ENCODE measurements at places on chromosomes 11 and 22.
A peak's percentile ranks its signal among the peaks of the same experiment; 100 is the strongest.

- DNase-seq: no peak
Measured at GRCh38 chr11:62708793-62709192, 1.3 kb downstream of the GNG3 start.

DNA sequence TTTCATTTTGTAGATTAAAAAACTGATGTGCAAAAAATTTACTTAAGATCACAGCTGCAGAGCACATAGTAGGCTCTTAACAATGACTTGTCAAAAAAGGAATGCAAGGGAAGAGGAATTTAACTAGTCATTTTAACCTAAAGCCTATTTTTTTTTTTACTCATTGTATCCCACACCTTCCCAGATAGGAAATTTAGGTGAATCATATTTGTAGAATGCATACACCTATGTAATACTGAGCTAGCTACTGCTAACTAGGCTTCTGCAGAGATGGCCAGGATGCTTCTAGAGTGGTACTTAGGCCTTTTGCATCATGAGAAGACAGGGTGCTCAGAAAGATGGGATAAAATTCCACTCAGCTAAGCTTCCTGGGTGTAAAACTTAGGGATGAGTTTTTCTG is 387.3 kb downstream of the AASDHPPT start:
- DNase-seq: no peak

DNA sequence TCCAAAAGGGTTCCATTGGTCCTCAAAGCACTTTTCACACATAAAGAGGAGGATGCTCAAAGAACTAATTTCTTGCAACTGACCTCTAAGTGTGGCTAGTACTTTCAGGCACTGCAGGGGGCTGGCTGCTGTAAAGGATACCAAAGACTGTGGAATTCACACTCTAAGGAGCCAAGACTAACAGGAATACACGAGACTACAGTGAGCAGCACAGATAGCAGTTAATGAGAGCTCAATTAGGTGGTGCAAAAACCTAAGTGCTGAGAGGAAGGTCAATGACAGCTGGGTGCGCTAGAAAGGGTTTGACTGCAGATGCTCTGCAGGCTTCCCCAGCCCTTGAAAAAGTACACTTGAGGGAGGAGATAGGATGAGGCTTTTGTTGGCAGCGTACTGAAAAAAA is 124.3 kb upstream of the NTM start:
- DNase-seq: no peak

DNA sequence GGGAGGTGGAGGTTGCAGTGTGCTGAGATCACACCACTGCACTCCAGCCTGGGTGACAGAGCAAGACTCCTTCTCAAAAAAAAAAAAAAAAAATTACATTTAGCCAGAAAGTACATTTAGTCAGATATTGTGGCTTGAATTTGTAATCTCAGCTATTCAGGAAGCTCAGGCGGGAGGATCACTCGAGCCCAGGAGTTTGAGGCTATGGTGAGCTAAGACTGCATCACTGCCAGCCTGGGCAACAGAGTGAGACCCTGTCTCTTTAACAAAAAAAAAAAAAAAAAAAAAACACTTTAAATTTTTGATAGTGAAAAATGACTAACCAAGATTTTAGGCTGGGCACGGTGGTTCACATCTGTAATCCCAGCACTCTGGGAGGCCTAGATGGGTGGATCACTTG is 27.3 kb downstream of the MRTFA start:
- DNase-seq: no peak

DNA sequence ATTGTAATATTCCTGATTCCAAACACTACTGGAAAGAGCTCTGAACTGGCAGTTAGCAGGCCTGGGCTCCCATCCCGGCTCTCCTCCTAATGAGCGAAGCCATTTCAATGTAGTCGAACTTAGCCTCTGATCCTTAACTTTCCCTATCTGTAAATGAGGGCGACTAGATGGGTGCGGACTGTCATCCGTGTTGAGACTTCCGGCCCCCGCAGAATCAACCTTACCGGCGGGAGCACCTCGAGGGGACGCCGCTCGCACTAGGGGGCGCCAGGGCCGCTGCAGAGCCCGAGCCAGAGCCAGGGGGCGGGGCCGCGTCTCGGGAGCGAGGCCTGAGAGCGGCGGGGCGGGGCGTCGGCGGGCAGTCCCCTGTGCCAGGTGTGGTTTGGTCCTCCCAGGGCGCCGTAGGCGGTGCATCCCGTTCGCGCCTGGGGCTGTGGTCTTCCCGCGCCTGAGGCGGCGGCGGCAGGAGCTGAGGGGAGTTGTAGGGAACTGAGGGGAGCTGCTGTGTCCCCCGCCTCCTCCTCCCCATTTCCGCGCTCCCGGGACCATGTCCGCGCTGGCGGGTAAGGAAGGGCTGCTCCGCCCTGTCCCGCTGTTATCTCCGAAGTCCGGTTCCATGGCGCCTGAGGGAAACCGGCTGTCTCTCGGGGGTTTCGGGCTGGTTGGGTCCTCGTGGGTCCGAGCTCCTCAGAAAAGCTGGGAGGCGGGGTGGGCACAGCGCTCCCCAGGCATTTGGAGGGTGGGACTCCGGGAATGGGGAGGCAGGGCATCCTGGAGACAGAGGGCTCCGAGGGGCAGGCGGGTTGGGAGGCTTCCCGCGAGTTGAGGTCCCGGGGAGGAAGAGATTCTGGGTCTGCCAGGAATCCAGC is at the start of gene LIMK2:
Gene LIMK2, plus strand, starts transcription at position 437 of the 869 bp plus-strand sequence. Its CDS starts 111 bp downstream, at position 548.
- peak; percentile 93 for DNase-seq

DNA sequence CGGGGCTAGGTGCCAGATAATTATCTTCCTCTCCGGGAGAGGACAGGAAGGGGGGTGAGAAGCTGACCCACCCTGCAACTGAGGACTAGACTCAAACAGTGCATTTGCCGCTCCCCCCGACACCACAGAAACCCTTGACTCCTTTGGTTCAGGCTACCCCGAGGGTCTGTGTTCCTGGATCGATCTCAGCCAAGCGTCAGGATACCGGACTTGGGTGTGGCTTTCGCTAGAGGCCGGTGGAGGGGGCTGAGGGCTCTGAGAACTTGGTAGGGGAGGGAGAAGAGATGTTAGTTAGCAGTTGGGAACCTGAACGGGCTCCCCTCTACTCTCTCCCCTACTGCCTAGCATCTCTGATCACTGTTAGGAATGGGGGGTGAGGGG is 840 bp downstream of the SEZ6L start:
- no peak for DNase-seq

DNA sequence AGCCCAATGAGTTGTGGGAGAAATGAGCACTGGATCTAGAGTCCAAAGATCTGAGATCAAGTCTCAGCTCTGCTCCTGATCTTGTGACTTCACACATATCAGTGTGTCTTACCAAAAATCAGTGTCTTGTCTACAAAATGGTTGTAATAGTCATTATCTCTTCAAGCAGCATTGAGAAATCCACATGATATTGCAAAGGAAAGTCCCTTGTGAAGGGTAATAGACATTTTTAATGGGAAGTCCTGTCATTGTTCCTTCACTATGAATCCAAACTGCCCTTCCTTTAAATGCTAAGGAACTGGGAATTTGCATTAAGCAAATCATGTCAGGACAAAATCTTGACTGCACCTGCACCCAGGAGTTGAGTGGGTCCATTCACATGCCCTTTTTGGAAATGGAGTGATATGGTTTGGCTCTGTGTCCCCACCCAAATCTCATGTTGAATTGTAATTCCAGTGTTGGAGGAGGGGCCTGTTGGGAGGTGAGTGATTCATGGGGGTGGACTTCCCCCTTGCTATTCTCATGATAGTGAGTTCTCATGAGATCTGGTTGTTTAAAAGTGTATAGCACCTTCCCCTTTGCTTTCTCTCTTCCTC is 51.1 kb downstream of the COMMD9 start:
- DNase-seq: no peak

GRCh38 chr22:41979423-41980250 is 10.4 kb downstream of the SEPTIN3 start:
- DNase-seq: no peak

DNA sequence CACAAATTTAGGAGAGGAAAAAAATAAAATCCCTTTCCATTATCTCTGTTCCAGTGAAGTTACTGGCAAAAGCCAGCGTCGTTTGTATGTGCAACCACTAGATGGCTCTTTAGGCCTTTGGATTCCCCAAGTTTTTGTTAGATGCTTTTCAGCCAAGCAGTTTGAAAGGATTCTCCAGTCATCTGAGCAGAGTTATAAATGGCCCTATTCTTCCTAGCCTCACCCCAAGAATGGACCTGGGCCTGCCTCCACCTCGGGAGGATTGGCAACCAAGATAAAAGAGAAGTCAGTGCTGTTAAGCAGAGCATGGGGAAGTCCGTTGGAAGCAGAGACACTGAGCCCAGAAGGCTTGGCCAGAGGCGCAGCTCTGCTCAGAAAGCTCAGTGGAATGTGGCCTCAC is 15.4 kb downstream of the FAM181B start:
- DNase-seq: no peak

- no peak for DNase-seq
Measured at GRCh38 chr11:90774727-90775566, 552.1 kb upstream of the CHORDC1 start.

- no peak for DNase-seq
Measured at GRCh38 chr11:85086504-85087284, 540.5 kb downstream of the DLG2 start.

GRCh38 chr22:45192701-45193187 is 29.0 kb downstream of the NUP50 start:
- DNase-seq: no peak

GRCh38 chr22:46406791-46407190 is 71.3 kb downstream of the TRMU start:
- no peak for DNase-seq

GRCh38 chr11:57588046-57588710 is 9.3 kb upstream of the SERPING1 start:
- DNase-seq: no peak

- DNase-seq: no peak
Measured at GRCh38 chr11:834371-835316, 1.9 kb downstream of the CD151 start.

Measured in T-helper 1 cell (primary cell).